Activated CD8-positive, alpha-beta memory T cell treated with anti-CD3 and anti-CD28 coated beads for 1 hour (primary cell): ENCODE measurements at places on chromosomes 1 and 21.

DNA sequence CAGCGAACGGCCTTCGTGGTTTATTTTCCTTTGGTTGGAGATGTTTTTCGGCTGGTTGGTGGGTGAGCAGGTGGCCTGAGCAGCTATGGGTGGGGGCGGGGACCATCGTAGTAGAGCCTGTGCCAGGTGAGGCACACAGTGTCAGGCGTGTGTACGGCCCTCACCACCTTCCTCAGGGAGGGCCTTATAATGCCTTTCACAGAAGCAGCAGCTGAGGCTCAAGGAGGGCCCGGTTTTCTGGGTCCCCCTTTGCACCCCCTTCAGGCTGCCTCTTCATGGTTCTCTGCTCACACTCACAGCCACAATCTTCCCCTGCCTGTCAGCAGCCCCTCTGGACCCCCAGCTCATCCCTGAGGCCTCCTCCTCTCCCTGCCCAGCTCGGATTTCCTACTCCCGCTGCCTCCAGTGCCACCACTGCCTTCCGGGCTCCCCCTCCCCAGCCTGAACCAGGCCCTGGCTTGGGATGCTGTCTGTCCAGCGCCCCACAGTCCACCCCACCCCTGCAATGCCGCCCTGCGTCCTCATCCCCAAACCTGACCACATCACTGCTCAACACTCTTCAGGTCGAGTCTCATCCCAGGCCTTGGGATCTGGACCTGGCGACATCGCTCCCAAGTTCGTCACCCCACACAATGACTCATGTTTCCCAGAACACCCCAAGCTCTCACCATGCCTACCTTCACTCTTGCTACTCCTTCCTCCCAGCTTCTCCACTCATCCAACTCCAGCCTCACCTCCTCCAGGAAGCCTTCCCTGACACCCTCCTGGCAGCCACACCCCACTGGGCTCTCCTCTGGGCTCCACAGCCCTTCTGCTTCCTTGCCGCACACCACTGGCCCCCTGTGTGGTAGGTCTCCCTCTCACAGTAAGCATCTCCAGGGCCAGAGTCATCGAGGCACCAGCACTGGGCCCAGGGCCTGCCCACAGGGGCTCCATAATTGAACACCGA, 53.9 kb downstream of the DMRTB1 start:
- DNase-seq = no peak

DNA sequence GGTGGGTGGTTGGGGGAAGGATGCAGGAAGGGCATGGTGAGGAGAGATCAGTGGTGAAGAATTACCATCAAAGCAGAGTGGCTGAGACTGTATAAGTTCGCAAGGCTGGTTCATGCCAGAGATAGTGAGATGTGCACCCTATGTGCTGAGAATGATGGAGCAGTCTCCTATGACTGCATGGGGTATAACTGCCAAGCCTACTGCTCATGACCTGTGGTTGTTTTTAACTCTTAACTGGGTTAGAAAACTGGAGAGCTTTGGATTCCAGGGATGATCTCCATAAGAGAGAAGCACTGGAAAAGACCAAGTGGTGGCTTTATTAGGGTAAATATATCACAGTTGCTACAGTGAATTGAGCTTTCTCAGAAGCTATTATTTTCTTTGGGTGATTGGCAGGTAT, 16.2 kb downstream of the WNT2B start:
- no peak for DNase-seq

- no peak for DNase-seq
These were observed 67.3 kb upstream of the ADGRL2 start for GRCh38 chr1:81733480-81733879.

GRCh38 chr1:53735681-53736080, 3.3 kb downstream of the GLIS1 start:
- DNase-seq = no peak

GRCh38 chr1:7511381-7511780, 259.7 kb upstream of the VAMP3 start:
- no peak for DNase-seq

- no peak for DNase-seq
These were observed 150.1 kb upstream of the ZNF644 start for GRCh38 chr1:91171898-91172297.

GRCh38 chr1:246703581-246703980, 20.6 kb upstream of the SCCPDH start:
- DNase-seq = no peak
